ENCODE measurements at places on chromosomes 1 and 21.
A peak's percentile ranks its signal among the peaks of the same experiment; 100 is the strongest.

DNA sequence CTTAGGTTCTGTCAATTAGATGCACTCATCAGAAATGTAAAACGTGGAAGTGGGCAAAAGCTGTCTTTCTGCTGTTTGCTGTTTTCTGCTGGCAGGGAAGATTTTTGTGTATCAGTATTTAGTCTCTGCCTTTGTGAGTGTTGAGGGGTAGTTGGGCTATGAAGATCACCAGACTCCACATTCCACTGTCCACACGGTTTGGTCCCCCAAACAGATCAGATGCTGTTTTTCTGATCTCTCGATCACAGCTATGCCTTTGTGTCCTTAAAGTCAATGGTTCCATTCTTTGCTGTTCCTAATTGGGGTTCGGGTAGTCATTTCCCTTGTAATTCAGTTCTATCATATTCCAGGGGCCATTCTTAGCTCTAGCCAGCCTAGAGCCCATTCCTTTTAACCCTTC lies 27.0 kb upstream of the NPL start:
- no peak for DNase-seq

DNA sequence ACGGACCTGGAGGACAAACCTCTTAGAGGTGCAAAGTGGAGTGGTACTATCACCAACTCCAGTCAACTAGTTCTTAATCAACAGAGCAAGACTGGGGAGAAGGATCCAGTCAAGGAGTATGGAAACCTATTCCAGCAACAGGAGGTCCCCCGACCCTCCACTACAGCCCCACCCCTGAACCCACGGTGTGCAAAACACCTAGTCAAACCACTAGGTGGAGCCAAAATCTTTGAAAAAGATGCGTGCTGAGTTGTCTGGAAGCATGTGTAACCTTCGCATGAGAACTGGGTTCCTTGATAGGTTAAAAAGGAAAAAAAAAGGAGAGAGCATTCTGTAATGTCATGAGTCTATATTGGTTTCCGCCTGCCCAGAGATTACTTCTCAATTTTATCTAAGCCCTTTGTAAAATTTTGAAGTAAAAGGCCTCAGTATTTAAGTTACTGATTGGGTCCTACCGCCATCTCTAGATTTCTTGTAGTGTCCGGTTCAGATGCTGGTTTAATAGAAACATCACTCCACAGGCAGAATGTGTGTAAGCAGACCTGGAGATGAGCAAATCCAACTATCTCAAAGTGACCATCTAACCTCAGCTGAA lies 81.9 kb upstream of the HAO2 start:
- peak; percentile 41 for DNase-seq

DNA sequence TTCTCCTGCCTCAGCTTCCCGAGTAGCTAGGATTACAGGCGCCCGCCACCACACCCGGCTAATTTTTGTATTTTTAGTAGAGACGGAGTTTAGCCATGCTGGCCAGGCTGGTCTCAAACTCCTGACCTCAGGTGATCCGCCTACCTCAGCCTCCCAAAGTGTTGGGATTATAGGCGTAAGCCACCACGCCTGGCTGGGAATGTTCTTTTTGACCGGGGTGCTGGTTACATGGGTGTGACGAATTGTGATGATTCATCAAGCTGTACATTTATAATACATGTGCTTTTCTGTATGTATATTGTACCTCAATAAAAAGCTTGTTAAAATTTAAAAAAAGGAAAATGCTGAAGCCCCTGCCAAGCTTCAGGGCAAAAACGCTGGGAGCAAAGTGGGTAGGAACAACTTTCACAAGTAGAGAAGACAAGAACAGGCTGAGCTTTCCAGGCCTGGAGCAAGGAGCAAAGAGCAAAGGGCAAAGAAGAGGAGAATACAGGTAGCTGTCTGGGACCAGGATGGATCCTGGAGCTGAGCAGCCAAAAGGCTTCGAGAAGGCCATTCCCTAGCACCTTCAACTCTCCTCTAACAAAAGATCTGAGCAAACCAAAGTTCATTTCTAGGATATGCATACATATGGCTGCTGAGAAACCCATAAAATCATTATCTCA lies 20.5 kb upstream of the YRDC start:
- no peak for DNase-seq

DNA sequence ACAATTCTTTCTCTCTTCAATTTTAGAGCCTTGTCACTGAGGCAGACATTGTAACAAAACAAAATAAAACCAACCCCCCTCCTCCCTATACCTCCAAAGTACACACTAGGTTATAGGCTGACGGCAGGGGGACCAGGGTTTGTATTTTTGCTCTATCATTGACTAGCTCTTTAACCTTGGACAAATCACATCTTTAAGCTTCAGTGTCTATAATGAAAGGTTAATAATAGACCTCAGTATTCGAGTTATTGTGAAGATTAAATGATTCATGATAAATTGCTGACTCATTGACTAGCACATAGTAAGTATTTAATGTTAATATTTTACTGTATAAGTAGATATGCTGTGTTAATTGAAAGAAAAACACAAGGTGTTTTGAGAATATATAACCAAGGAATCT lies 1267.6 kb upstream of the ADGRL2 start:
- peak; percentile 29 for DNase-seq

- no peak for DNase-seq
These were observed 53.3 kb upstream of the COL18A1 start for GRCh38 chr21:45351526-45352275.

DNA sequence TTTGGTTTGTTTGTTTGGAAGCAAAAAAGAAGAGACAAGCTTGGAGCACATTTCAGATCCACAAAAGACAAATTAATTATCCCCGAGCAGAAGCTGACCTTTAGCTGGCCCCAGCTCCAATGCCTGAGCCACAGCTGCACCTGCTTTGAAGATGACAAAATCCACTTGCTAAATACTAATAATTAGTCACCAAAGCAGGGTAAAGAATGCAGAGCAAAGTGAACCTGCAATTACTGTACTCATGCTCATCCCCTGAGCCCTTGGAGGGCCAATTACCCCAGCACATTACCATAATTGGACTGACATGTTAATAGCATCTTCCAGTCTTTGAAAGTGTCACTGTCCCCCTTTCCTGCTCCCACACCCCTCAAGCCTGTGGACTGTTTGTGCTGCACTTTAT lies 38.2 kb upstream of the KCND3 start:
- DNase-seq = no peak

DNA sequence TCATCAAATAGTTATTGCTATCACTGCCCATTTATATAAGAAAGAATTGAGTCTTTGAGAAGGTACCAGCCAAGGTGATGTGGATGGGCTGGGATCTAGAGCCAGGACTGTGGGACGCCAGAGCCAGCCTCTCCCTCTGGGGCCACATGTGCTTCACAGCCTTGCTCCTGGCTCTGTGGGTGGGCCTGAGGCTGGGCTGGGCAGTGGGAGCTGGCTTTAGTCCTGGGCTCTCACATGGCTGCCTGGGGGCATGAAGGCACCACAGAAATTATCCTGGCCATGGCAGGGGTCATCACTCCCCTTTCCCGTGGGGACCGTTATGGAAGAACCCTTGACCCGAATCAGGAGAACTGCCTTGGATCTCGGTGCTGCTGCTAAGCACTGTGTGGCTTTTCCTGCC lies 203.1 kb downstream of the TRABD2B start:
- no peak for DNase-seq

GRCh38 chr1:212591922-212592321 lies 16.6 kb upstream of the ATF3 start:
- no peak for DNase-seq

DNA sequence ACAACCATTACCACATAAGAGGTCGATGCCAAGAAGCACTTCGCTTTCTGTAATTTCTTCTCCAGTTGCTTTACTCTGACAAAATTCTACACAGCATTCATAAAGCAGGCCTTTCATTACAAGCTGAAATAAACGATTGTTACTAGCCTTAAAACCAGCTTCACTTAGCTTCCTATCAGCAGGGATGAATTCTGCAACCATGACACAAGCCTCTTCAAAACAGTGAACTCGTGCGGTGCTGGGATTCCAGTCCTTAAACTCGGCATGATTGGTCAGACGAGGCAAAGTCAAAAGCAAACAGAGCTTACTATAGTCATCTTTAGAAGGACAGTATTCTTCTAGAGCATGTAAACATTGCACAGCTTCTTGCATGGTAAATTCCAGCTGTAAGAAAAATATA lies 30.6 kb downstream of the WDR47 start:
- no peak for DNase-seq

DNA sequence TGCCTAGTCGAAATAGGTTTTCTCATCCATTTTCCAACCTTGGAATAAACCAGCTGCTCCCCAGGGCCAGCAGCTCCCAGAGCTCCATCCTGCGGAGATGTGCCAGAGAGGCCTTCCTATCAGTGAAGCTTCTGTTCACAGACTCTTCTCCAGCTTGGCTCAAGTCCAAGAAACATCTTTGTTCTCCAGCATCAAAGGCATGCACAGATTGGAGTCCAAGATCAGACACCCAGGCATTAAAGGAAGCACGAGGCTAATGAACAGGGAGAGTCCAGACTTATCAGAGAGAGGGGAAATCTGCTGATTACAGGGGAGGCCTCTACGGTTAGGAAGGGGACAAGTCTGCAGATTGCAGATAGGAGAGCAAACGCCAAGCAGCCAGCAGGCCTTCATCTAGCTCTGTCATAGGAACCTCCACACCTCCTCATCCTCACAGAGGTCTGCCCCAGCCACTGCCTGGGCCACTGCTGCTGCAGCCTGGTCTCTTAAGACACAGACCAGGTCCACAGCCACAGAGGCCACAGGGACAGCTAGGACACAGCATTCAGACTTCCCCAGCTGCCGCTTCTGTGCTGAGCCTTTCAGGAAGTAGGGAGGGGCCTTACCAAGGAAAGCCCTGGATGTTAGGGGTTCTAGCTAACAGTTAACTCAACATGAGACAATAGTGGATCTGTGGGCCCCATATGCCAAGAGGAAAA lies 3.4 kb downstream of the PRR9 start:
- DNase-seq = no peak

- peak; percentile 29 for DNase-seq
These were observed 296.6 kb downstream of the OMA1 start for GRCh38 chr1:58249737-58250586.

DNA sequence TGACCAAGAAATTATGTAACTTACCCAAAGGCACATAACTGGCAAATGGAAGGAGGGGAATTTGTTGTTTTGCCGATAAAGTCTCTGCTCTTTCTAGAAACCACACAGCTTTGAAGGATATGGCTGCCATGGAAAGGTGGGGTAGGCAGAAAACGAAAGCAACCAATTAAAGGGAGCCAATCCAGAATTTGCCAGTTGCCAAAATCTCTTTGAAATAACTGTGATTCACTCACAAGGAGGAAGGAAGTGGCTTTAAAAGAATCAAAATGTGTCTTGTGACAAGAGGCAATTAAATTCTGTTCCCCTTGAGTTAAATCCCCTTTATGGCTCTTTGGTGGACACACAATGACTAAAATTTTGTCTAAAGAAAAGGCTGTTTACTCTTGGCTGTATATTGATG lies 61.2 kb upstream of the CCDC190 start:
- no peak for DNase-seq

GRCh38 chr1:76035053-76035452 lies 39.5 kb upstream of the ST6GALNAC3 start:
- no peak for DNase-seq

GRCh38 chr1:201562659-201563405 lies 23.9 kb downstream of the NAV1 start:
- DNase-seq = no peak

Data from NCI-H446 treated with DMSO at 0.1 percent for 48 hours (cell line).